ENCODE measurements at places on chromosomes 12 and 14.

DNA sequence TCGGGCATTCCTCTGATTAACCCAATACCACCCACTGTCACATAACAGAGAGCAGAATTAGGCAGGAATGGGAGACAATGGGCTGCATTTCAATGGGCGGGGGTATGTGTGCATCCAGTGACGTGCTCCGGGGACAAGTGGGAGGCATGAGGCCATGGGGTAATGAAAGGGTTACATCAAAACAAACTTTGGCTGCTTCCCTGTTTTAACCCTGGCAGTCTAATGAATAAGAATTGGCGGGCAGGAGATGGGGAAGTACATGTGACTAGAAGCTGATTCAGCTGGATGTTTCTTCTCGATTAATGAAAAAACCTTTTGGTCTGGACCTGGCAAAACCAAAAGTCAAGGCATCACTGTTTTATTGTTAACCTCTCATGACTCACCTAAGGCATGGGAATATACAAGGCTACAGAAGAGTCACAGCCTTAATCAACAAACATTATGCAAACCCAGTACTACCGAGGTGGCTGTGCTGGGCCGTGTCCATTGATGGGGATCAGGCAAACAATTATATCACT is 44.2 kb downstream of the SOCS2 start:
- no peak for DNase-seq

DNA sequence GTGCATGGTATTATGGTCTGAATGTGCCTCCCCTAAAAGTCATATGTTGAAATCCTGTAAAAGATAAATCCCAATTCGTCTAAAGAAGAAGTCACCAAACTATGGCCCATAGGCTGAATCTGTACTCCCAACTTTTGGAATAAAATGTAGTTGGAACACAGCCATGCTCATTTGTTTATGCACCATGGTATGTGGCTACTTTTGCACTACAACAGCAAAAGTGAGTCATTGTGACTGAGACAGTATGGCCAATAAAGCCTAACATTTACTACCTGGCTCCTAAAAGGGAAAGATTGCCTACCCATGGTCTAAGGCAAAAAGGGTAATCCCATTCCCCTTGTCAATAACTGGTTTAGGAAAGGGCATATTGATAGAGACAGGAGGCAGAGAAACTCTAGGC is 101.8 kb downstream of the LRIG3 start:
- DNase-seq: no peak

DNA sequence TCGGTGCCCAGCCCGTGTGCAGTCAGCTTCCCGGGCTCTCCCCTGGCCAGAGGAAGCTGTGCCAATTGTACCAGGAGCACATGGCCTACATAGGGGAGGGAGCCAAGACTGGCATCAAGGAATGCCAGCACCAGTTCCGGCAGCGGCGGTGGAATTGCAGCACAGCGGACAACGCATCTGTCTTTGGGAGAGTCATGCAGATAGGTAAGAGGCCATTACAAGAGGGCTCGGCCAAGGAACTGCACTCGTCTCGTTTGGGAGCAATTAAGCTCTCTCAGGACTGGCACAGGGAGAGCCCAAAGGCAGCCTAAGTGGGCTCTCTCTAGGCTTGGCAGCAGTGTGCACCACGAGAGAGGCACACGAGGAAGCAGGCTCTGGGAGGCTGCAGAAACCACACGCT is 3.7 kb downstream of the WNT5B start:
- no peak for DNase-seq

DNA sequence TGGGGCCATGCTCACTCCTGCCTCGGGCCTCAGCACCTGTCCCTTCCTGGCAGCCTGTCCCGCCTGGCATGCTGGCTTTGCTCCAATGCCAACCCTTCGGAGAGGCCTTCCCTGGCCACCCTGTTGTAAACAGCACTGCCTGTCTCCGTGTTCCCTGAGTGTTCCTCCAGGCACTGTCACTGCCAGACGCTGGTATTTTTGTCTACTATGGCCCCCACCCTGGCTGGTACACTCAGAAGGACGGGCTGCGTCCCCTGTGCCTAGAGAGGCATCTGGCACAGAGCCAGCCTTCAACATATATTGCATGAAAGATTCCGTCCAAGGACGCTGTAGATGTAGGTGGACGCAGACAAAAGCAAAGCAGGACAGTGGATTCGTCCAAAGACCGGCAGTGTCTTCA is 2.7 kb upstream of the ASPG start:
- no peak for DNase-seq

GRCh38 chr12:55742719-55743405 is at the start of gene GDF11:
Gene GDF11 (plus strand): TSS chr12:55743122. CDS start chr12:55743317, 195 bp downstream.
- peak; percentile 88 for DNase-seq

DNA sequence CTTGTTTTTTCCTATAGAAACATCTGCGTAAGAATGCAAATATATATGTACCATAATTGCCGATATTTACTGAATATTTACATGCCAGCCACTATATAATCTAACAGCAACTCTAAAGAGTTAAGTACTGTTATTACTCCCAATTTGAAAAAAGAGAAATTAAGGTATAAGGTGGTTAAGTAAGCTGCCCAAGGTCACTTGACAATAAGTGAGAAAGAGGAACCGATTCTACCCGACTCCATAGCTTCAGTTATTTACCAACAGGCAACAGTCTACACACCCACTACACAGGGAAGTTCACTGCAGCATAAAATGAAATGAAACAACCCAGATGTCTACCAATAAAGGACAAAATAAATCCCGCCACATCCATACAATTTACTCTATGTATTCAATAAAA is 1.1 kb downstream of the MIS18BP1 start:
- DNase-seq: peak; percentile 36

DNA sequence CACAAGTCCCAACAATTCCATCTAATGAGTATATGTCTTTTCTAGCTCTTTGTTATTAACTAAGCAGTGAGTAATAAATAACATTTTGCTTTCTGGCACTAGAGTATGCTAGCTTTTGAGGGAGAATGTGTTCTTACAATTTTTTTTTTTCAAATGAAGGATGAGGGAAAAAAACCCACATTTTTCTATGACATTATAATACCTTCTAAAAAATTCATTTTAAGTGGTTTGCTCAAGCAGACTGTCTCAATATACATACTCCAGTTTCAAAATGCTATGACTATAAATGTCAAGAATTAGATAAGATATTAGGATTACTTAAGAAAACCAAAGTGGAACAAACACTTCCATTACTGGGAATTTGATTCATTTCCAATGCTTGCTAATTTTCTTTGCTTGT is 394.6 kb downstream of the C12orf75 start:
- DNase-seq: no peak

- no peak for DNase-seq
These were observed 48.6 kb downstream of the PCNX1 start for GRCh38 chr14:70955543-70956480.

- DNase-seq: no peak
These were observed 2.7 kb downstream of the ANHX start for GRCh38 chr12:133233006-133233405.

DNA sequence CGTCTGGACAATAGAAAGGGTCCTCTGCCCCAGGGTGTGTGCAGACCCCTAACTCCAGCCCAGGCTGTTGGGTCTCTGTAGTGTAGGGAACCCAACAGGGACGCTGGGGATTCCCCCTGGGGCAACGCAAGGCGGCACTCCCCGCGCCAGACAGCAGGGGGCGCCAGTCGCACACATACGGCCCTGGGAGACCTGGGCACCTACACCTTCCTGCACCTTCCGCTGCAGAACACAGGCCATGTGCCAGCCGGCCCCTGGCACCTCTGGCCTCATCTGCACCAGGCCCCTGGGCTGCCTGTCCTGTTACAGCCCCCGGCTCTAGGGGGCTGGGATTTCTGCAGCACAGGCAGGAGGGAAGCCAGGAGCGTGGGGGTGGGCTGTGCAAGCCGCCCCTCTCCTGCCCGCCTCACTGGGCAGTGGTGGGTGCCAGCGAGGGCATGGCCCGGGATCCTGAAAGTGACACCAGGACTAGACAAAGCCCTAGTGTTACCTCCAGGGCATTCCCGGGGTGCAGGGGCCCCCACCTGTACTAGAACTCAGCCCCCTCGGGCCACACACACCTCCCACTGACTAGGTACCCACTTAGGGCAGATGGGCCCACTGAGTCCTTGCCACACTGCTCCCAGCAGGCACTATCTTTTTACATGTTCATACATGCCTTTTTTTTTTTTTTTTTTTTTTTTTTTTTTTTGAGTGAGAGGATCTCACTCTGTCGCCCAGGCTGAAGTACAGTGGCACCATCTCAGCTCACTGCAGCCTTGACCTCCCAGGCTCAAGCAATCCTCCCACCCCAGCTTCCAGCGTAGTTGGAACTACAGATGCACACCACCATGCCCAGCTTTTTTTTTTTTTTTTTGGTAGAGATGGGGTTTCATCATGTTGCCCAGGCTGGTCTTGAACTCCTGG is 37.5 kb downstream of the CCNK start:
- peak; percentile 47 for DNase-seq
